Stimulated activated CD8-positive, alpha-beta memory T cell treated with anti-CD3 and anti-CD28 coated beads, Interleukin-15, amount 100 ng/mL, for 4 hours (primary cell): ENCODE measurements at places on chromosomes 5 and 9.

GRCh38 chr5:117302949-117303348 is 728.3 kb upstream of the SEMA6A start:
- DNase-seq = no peak

GRCh38 chr5:15694696-15695214 is 194.8 kb downstream of the FBXL7 start:
- DNase-seq = no peak

- DNase-seq = no peak
Observed at GRCh38 chr5:16539169-16539666, 73.6 kb upstream of the ZNF622 start.

DNA sequence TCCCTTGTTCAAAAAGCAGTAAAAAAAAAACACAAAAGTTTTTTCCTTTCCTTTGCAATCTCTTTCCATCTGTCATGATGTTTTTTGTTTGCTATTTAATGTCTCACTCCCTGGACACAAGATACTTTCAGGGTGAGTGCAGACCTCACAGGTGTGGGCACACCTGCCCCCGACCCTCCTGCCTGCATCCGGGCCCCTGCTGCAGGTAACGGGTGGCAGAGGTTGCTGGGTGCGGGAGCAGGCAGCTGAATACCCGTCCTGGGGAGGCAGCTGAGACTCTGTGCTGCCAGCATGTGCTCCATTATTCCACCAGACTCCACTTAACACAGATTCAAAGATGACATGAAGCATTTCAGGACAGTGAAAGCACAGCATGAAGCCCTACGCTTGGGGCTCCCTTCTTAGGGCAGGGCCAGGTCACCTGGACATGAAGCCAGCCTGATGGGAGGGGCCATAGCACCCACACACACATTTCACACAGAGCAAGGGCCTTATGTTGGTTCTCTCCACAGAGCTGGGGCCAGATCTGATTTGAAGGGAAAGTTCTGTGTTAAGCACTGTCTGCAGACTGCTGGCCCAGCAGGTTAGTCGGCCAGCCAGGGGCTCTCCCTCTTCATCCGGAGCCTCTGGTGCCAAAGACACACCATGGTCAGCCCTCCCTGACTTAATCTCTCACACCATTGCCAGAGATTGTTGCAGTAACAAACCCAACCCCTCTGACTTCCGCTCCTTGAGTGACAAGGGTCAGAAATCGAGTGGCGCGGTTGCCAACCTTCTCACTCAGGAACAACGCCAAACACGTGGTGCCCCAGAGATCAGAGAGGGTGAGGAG is 13.0 kb downstream of the NEK6 start:
- DNase-seq = no peak

GRCh38 chr5:145775893-145776444 is 59.2 kb downstream of the PRELID2 start:
- DNase-seq = no peak

DNA sequence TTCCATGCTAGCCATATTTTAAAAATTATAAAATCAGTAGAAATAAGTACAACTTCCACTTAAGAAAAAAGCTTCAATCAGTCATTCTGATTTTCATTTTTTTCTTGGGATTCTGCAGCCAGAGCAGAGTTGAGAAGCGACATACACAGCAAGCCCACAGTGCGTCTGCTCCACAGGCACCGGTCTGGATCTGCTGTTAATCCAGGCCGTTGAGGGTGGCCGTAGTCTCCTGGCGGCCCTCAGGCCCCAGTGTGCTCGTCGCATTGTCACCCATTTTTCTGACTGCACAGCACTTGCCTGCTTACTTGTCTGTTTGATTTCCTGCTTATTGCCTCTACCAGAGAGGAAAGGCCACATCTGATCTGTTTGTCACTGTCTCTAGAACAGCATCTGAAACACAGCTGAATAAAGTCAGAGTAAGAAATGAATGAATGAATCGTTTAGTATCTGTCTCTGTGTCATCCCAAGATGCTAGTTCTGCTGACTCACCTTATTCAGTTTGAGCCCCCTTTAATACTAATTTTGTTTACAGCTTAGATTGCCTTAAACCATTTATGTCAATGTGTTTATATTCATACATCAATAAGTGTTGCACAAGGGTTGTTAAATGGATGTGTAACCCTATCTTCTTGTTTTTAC is 11.6 kb upstream of the ASPN start:
- no peak for DNase-seq

DNA sequence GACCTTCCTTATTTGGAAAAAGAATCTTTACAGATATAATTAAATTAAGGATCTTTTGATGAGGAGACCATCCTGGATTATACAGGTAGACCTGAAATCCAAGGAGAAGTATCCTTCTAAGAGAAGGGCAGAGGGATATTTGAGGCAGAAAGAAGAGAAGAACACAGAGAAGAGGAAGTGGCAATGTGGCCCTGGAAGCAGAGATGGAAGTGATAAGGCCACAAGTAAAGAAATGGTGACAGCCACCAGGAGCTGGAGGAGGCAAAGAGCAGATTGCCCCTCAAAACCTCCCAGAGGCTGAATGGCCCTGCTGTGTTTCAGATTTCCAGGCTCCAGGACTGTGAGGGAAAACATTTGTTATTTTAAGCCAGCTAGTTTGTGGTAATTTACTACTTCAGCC is 93.0 kb upstream of the ANKRD55 start:
- DNase-seq = no peak

DNA sequence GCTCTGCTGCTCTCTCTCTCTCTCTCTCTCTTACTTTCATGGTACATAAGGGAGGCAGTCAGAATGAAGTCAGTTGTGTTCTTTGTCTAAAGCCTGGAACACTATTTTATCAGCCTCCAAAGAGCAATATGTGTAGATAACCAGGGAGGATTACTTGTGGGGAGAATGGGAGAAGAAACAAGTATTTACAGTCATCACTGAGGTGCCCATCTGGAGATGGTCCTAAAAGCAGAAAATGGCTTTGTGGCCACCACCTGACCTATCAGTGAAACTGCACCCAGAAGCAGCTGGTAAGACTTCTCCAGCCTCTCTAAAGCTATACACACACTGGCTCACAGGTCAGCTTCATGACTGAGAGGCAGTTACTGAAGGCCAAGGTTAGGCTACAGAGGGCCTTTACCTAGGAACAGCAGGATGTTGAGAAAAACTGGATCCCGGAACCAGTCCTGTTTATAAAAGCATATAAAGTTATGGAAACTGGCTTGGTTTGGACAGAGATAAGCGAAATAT is 75.1 kb downstream of the MRPS27 start:
- DNase-seq = no peak

- no peak for DNase-seq
Observed at GRCh38 chr5:4720831-4721230, 419.3 kb upstream of the ADAMTS16 start.

DNA sequence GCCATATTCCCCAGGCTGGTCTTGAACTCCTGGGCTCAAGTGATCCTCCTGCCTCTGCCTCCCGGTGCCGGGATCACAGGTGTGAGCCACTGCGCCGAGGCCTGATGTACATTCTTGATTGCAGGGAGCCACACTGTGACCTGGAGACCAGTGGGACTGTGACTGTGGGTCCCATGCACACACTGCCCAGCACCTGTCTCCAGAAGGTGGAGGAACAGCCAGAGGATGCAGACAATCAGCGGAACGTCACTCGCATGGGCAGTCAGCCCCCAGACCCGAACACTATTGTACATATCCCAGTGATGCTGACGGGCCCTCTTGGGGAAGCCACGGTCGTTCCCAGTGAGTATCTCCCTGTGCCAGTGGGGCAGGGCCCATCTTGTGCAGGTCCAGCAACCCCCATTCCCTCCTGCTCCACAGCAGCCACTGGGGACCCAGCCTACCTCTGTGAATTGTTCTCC is 147.3 kb downstream of the CACNA1B start:
- DNase-seq = no peak
